ENCODE measurements at places on chromosomes 6 and 20.
A peak's percentile ranks its signal among the peaks of the same experiment; 100 is the strongest.

- no peak for DNase-seq
Measured at GRCh38 chr6:37960139-37960935, 140.8 kb downstream of the ZFAND3 start.

DNA sequence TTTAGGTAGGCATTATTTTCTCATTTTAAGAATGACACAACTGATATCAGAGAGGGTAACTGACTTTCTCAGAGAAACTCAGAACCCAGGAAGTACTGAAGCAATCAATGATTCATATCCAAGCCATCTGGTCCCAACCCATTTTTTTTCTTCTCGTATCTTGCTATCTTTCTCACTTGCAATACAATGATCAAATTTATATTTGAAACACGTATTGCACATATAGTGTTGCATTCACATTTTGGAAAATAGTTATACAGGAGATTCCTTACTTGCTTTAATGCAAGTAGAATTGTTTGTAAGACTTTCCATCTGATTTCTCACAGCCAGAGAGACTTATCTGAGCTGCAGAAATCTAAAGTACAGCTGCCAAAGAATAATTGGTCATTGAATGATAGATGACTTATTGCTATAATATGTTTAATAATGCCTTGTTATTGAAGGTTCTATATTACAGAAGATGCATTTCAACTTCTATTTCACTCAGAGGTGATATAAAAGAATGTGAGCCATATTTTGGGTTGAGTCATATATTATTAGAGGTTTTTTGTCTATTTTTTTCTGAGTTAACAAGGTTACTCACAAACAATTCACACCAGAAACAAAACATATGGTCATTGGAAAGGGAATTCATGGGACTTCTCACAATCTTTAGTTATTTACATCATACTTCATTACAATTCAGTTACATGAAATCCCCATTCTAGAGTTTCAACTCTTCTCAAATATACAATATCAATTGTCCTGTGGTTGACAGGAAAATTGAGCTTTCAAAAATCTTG lies 337.5 kb upstream of the CITED2 start:
- DNase-seq: no peak

GRCh38 chr6:143513410-143513809 lies 1.9 kb upstream of the FUCA2 start:
- peak; percentile 29 for DNase-seq

GRCh38 chr6:78942446-78942845 lies 75.1 kb downstream of the IRAK1BP1 start:
- DNase-seq: no peak

DNA sequence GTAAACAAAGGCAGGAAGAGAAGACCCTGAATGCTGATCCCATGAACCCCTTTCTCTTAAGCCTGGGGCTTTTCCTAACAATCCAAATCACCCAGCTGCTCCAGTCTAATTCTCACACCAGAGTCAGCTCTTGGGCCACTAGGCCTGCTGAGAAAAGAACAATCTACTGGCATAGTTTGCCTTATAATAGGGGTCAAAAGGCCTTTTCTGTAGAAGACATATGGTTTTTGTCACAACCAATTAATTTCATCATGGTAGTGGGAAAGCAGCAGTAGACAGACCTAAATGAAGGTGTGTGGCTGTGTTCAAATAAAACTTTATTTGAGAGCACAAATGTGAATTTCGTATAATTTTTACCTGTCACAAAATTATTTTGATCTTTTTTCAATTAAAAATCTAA lies 994.7 kb upstream of the EPHA7 start:
- no peak for DNase-seq

GRCh38 chr6:131875647-131876046 lies 67.8 kb downstream of the ENPP1 start:
- no peak for DNase-seq

GRCh38 chr6:22102671-22103070 lies 194.2 kb downstream of the PRL start:
- no peak for DNase-seq

Data from CD4-positive, CD25-positive, alpha-beta regulatory T cell (primary cell).